Effector memory CD8-positive, alpha-beta T cell (primary cell): ENCODE measurements at places on chromosomes 12 and 14.
A peak's percentile ranks its signal among the peaks of the same experiment; 100 is the strongest.

GRCh38 chr14:90049390-90049789 lies 12.4 kb upstream of the KCNK13 start:
- H3K4me1 ChIP-seq = no peaks in the 10 kb centered on the region
- no peak overlapping the region for H3K27ac ChIP-seq
- DNase-seq = no peak
- H3K36me3 ChIP-seq = peaks cover 7% of the 10 kb centered on the region

DNA sequence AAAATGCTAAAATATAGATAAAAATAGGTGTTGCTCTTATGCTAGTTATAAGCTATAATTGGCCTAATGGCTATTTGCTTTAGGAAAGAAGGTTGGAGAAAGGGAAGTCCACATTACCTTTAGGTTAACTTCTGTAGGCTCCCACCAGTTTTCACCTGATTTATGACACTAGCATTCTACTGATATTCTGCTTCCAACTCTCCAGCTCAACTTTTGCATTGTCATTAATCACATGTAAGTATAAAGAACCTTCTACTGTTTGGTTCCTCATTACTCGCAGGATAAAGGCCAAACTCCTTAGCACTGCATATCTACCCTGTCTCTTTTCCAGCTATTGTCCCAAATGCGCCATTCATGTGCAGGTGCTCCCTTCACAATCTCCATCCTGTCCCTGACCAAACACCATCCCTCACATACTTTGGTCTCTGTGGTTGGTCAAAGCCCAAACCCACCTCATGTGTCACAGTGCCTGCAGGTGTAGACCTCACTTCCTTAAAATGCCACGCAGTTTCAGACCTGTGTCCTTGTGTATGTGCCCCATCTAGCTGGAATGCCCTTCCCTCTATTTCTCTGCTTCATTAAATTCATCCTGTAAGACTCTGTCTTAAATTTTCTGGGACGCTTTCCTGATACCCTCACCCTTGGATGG lies 3.3 kb downstream of the DDHD1 start:
- DNase-seq = no peak
- H3K36me3 ChIP-seq = peaks cover 34% of the 10 kb centered on the region

DNA sequence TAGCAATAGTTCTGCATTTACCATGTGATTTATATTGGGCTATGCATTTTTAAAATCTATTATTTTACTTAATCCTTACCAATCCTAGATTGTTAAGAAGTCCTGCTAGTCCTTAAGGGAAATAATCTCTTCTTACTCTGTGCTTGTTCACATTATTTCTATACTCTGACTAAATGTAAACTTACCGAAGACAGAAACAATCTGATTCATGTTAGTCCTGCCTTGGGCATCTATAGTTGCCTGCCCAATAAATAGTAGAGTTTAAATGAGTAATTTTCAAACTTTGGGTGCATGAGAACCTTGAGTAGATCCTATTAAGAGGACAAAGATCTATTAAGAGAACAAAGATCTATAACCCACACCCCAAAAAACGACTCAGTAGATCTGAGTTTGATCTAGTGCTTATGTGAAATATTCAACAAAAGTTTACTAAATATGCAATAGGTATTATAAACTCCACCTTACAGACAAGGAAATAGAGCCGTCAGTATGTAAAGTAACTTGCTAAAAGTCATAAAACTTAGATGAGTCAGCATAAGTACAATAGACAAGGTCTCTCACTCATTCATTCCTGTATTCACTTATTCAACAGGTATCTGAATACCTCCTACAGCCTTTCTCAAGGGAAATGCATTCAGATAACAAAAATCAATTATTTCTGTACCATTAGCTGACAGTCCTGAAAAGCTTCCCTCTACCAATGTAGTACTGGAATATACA lies 127.6 kb downstream of the PAWR start:
- no peaks in the 10 kb centered on the region for H3K36me3 ChIP-seq
- no peaks in the 10 kb centered on the region for H3K4me1 ChIP-seq
- DNase-seq = no peak
- no peak overlapping the region for H3K4me3 ChIP-seq
- no peak overlapping the region for H3K27ac ChIP-seq
- H3K27me3 ChIP-seq = no peaks in the 10 kb centered on the region

DNA sequence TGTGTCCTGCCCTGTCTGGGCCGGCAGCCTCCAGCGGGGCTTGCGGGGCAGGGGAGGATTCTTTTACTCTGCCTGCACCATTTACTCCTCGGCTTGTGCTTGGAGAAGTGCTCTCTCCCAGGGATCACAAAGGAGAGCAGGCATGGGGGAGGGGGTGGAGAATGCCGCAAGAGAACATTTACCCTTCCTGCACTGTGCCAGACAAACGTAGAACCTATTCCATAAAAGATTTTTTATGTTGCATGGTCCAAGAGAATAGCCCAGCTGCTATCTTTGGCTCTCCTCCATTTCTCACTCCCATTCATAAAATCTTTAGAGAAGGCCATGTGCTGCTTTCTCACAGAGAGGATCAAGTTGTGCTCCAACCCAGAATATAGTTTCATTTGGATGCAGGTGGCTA lies 159.4 kb downstream of the SPTSSA start:
- H3K4me1 ChIP-seq = no peaks in the 10 kb centered on the region
- no peak for DNase-seq
- no peak overlapping the region for H3K4me3 ChIP-seq
- H3K36me3 ChIP-seq = no peaks in the 10 kb centered on the region

DNA sequence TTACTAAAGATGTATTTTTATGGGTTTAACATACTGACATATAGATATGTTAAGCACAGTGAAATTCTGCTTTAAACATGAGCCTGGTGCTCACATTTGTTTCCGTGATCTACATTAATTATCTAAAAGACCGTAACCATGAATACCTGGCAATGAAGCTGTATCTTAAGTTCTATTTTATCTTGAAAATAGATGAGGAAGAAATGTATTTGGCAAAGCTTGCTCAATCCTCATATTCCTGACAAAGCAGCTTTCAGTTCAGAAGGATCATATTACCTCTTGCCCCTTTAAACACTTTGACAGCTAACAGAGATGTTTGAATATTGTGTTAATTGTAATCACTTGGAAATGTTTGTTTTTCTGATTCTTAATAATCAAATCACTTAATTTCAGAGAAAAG lies 9.8 kb downstream of the EPYC start:
- no peaks in the 10 kb centered on the region for H3K27me3 ChIP-seq
- H3K36me3 ChIP-seq = no peaks in the 10 kb centered on the region
- no peak for DNase-seq
- H3K4me1 ChIP-seq = no peaks in the 10 kb centered on the region
- H3K4me3 ChIP-seq = no peak overlapping the region

GRCh38 chr14:50232276-50232642 lies 881 bp upstream of the SOS2 start:
- DNase-seq = no peak
- peaks cover 23% of the 10 kb centered on the region for H3K36me3 ChIP-seq
- no peaks in the 10 kb centered on the region for H3K27me3 ChIP-seq
- H3K4me3 ChIP-seq = peak overlapping the region; percentile 77

DNA sequence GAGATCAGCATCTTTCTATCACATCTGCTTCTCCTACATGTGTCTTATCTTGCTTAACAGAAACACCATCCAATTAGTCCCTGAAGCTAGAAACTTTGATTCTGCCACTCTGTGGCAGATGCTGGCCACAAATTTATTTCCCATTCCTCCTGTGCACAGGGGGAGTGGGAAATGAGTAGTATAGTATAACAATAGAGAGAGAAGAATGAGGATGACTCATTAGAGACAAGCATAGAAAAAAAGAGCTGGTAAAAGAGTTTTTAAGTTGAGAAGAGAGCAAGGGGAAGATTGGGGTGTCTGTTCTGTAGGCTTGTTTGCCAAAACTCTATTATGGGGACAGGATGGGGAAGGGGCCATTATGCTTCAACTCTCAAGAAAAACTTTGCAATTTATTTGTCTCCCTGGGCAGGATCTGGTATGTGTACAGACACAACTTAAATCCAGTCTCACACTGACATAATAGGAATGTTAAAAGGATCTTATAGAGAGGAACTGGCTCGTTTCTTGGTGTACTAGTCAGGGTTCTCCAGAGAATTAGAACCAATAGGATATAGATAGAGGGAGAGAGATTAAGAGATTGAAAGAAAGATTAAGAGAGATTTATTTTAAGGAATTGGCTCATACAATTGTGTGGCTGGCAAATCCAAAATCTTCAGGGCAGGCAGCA lies 142.6 kb upstream of the CPSF6 start:
- peaks cover 20% of the 10 kb centered on the region for H3K27me3 ChIP-seq
- no peak overlapping the region for H3K4me3 ChIP-seq
- no peak overlapping the region for H3K27ac ChIP-seq

- H3K36me3 ChIP-seq = peaks cover 3% of the 10 kb centered on the region
- peaks cover 27% of the 10 kb centered on the region for H3K27me3 ChIP-seq
- H3K27ac ChIP-seq = no peak overlapping the region
- no peak for DNase-seq
- H3K4me3 ChIP-seq = no peak overlapping the region
- peaks cover 3% of the 10 kb centered on the region for H3K4me1 ChIP-seq
Measured at GRCh38 chr12:124699909-124700308, 132.5 kb upstream of the NCOR2 start.

DNA sequence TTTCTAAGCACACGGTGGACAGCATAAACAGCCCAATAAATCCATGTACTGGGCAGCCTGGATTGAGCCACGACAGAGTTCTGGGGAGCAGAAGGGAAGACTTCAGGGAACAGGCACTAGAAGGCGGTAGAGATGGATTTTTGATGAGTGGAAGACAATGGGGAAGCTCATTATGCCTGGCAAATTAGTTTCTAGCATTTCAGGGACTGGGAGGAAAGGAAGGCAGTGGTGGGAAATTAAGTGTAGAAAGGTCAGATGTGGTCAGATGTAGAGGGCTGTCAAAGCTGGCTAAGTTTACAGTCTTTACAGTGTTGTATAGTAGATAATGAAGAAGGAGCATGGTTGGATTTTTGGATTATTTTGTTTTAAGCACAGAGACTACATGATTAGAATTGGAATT lies 9.2 kb downstream of the EGLN3 start:
- no peak overlapping the region for H3K4me3 ChIP-seq
- no peak for DNase-seq
- no peaks in the 10 kb centered on the region for H3K27me3 ChIP-seq
- peaks cover 2% of the 10 kb centered on the region for H3K4me1 ChIP-seq
- H3K36me3 ChIP-seq = no peaks in the 10 kb centered on the region
- H3K27ac ChIP-seq = no peak overlapping the region

DNA sequence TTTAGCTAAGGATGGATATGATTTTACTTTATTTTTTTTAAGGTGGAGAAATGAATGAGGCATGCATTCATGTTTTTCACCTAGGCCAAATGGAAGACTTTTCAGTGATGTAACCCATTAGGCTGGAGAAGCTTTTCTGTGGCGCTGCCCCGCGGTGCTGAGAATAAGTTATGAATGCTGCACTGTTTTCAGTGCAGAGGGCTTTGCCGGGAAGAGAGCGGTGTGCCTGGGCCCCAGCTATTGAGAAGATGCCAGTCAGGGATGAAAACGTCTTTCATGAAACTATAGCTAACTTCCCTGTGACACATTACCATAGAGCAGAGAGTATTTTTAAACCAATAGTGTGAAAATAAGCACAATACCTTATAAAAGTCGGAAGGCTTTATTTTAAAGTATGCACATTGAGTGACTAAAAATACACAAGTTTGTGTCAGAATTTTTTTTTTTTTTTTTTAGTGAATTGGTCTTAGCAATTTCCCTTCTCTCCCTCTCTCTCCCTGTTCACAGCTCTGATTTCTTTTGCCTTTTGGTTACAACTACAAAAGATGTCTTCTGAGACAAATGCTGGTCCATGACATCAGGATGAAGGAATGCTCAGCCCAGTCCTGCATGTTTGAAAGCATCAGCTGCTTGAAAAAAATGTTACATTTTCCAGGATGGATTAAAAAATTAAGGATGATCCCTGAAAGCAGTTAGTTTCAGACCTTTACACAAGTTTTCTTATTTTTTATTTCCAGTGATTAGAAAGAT lies 48.3 kb downstream of the NPAS3 start:
- H3K36me3 ChIP-seq = no peaks in the 10 kb centered on the region
- no peak overlapping the region for H3K4me3 ChIP-seq
- H3K27ac ChIP-seq = no peak overlapping the region
- H3K27me3 ChIP-seq = no peaks in the 10 kb centered on the region
- DNase-seq = no peak

- no peaks in the 10 kb centered on the region for H3K27me3 ChIP-seq
- no peak overlapping the region for H3K4me3 ChIP-seq
- H3K36me3 ChIP-seq = peaks cover 44% of the 10 kb centered on the region
- no peak for DNase-seq
Measured at GRCh38 chr12:79871621-79872020, 63.3 kb downstream of the PPP1R12A start.

DNA sequence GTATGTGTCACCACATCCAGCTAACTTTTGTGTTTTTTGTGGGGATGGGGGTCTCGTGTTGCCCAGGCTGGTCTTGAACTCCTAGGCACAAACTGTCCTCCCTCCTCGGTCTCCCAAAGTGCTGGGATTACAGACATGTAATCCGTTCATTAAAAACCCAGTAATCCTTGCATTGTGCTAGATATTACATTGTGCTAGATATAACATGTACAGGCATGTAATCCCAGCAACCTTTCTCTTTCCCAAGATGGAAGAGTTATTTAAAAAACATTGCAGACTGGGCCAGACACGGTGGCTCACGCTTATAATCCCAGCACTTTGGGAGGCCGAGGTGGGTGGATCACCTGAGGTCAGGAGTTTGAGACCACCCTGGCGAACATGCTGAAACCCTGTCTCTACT lies 19.7 kb downstream of the ELK3 start:
- H3K27me3 ChIP-seq = no peaks in the 10 kb centered on the region
- peaks cover 47% of the 10 kb centered on the region for H3K4me1 ChIP-seq
- H3K36me3 ChIP-seq = peaks cover 44% of the 10 kb centered on the region
- H3K4me3 ChIP-seq = no peak overlapping the region
- H3K27ac ChIP-seq = peak overlapping the region; percentile 88

GRCh38 chr12:5034603-5035002 lies 9.1 kb upstream of the KCNA5 start:
- peaks cover 42% of the 10 kb centered on the region for H3K27me3 ChIP-seq
- no peaks in the 10 kb centered on the region for H3K36me3 ChIP-seq
- no peak overlapping the region for H3K27ac ChIP-seq

GRCh38 chr12:64889434-64890216 lies 65.2 kb downstream of the TBC1D30 start:
- H3K4me3 ChIP-seq = no peak overlapping the region
- H3K27me3 ChIP-seq = peaks cover 42% of the 10 kb centered on the region
- no peak for DNase-seq
- H3K27ac ChIP-seq = no peak overlapping the region
- no peaks in the 10 kb centered on the region for H3K36me3 ChIP-seq

GRCh38 chr12:46549527-46550265 lies 177.1 kb upstream of the SLC38A2 start:
- no peak overlapping the region for H3K4me3 ChIP-seq
- no peak overlapping the region for H3K27ac ChIP-seq
- peaks cover 3% of the 10 kb centered on the region for H3K36me3 ChIP-seq
- H3K4me1 ChIP-seq = peaks cover 18% of the 10 kb centered on the region
- peaks cover 8% of the 10 kb centered on the region for H3K27me3 ChIP-seq
- no peak for DNase-seq

- H3K4me3 ChIP-seq = no peak overlapping the region
- DNase-seq = no peak
- H3K27me3 ChIP-seq = no peaks in the 10 kb centered on the region
- H3K4me1 ChIP-seq = peaks cover 8% of the 10 kb centered on the region
Measured at GRCh38 chr14:105378199-105378598, 20.1 kb upstream of the TEX22 start.

- no peak for DNase-seq
- peak overlapping the region; percentile 24 for H3K27ac ChIP-seq
- H3K27me3 ChIP-seq = peaks cover 45% of the 10 kb centered on the region
Measured at GRCh38 chr12:55696796-55697462, 10.8 kb downstream of the ITGA7 start.
